ENCODE measurements at places on chromosomes 16 and 17.
A peak's percentile ranks its signal among the peaks of the same experiment; 100 is the strongest.

DNA sequence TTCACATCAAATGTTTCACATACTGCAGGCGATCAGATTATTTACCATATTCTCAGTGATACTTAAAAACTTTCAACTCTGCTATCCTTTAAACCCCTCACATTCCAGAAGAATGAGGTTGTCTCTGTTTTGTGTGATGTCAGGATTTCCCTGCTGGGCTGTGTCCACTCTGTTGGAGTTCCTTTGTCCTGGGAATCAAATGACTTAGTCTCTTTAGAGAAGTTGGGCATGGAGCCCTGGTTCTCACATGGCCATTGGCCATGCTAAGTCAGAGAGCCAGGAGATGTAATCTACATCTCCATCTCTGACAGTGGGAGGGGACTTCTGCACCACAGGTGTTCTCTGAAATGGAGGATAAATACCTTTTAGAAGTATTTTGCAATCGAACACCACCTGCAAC, 205.1 kb upstream of the MAF start:
- DNase-seq = peak; percentile 6

DNA sequence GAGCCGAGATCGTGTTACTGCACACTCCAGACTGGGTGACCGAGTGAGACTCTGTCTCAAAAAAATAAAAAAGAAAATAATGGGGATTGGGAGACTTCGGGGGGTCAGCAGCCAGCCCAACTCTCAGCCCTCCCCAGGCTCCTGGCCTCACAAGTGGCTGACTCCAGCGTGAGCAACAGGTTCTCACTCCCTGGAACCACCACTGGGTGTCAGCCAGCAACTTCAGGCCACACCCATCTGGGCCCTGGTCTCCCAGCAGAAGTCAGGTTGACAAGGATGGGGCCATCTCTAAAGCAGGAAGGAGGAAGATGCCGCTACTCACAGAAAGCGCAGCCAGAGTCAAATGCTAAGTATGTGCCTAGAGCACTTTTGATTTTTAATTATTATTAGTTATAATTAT, 139.4 kb downstream of the C16orf78 start:
- DNase-seq = no peak

- no peak for DNase-seq
Measured at GRCh38 chr17:45005700-45006099, 37.6 kb upstream of the C1QL1 start.

GRCh38 chr17:43515656-43516055, 30.5 kb downstream of the ETV4 start:
- DNase-seq = no peak

DNA sequence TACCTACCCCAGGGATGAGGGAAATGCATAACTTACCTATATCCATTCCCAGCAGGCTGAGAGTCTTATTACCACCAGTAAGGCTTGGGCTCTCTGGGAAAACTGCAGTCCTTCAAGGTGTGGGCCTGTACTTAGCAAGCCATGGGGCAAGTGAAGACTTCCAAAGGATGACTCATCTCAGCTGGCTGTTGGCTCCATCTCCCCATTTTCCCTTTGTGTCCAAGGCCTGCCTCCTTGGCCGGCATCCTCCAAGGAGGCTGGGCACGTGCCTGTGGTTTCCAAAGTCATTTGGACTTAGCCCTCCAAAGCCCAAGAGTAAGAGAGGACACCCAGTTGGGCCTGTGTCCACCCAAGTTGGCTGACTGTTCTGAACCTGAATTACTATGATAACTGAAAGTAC, 89.8 kb downstream of the TMEM100 start:
- no peak for DNase-seq

GRCh38 chr16:20317117-20317516, 10.2 kb downstream of the GP2 start:
- DNase-seq = no peak

- no peak for DNase-seq
Measured at GRCh38 chr17:35766903-35767510, 6.3 kb downstream of the C17orf50 start.

DNA sequence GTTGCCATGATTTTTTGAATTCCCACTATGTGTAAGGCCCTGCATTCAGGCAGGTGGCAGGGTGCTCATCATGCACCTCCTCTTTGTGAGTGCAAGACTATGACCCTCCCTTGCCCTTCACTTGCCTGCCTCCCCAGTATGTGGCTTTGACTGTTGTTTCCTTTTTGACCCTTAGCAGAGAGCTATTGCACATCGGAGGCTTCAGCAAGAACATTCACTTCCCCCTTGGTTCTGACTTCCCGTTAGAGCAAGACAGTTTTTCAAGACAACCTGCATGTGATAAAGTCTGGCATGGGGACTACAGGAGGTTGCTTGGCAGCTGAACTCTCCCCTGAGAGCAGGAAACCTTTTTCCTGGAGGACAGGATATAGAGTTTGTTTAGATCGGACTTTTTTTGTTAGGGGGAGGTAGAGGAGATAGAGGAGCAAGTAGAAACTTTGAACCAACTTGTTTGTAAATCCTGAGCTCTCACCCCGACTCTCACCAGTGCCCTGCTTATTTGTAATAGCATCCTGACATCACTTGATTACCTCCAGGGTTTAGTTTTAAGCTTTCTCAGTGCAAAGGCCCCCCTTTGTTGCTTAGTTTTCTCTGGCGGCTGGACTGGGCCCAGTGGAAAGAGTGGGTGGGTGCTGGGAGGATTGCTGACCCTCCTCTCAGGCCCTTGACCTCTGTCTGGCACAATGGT, 34.3 kb downstream of the LIMD2 start:
- no peak for DNase-seq

DNA sequence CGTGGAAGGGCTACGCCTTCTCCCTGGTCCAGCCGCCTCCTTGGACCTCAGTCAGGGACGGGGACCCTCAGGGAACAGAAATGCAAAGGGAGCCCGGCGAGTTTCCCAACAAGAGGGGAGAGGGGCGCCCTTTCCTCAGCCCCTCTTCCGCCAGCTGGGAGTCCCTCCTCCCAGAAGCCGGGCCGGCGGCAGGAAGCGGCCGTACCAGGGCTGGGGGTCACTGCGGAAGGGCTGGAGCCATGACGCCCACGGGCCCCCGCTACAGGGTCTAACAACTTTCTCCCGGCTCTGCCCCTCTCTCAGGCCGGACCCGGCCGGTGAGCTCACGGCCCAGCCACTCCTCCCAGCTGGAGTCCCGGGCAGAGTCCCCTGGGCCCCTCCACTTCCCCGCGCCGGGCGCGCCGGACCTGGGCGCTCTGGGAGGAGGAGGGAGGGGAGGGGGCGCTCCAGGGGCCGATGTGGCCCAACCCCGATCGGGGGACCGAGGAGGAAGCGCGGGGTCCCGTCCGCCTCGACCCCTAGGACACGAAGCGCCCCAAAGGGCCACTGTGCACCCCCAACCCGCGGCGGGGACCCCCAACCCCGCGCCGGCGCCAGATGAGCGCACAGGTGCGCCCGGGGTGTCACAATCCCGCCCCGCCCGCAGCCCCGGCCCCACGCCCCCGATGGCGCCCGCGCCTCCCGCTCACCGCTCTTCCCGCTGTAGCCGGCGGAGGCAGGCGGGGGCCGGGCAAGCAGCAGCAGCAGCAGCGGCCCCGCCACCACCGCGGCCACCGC, 578 bp downstream of the PGAP6 start:
- DNase-seq = no peak

DNA sequence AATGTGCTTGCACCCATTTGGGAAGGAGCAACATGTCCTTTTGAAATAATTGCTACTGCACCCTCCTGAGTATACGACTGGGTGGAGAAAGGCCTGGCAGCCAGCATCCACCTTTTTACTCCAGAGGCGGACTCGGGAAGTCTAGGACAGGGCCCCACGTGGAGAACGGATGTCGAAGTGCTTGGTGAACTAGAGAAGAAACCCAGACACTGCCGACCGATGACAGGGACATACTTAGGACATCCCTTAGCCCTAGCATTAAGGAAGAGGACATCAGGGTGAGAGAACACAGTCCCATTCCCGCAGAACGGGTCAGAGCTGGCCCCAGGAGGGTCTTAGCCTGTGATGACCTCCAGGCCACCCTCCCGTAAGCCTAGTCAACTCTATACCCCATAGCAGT, 3.8 kb downstream of the YBX2 start:
- no peak for DNase-seq

DNA sequence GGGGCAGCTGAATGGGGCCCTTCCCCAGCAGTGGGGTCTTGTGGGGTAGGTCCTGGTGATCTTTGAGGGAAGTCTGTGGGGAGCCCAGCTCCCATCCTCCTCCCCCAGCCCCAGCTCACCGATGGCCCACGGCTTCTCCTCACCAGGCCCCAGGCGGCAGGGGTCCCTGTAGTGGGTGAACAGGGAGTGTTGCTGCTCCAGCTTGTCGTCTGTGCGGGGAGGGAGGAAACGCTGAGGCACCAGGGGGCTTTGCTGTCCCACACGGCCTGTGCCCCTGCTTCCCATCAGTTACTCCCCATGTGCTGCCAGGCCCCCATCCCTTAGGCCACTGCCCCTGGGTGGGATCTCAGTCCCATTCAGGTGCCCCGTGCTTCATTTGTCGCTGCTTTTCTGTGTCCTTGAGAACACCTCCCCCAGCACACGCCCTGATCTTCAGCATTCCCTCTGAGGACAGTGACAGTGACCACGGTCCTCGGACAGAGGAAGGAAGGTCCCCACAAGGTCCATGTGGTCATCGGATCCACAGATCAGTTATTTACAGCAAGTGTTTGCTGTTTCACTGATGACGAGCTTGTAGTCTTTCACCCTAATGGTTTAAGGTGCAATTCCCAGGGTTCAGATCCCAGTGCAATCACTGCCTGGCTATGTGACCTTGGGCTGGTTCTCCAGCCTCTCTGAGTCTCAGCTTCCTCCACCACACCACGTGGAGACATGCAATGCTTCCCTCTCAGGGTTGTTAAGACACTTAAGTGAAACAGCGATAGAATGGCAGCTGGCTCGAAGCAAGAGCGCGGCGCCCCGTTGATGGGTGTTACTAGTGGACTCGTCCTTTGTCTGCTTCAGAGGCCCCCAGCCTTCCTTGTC, 53.1 kb downstream of the PRMT7 start:
- no peak for DNase-seq

- peak; percentile 60 for DNase-seq
Measured at GRCh38 chr17:77281122-77281903, 140.5 kb downstream of the SEC14L1 start.

DNA sequence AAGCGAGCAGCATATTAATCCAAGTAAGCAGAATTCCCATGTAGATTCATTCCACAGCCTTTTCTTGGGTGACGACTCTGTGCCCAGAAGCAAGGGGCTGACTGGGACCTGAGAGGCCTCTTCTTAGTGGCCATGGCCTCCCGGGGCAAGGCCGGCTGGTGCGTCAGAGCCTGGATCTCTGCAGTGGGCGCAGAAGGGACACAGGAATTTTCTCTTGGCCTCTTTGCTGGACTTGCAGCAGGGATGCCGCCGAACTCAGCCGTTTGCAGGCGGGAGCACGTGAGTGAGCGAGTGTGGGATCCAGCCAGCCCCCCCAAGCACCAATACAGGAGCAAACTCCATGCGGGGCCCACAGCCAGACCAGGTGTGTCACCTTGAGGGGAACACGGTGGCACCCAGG, 151.8 kb downstream of the RPTOR start:
- no peak for DNase-seq

- DNase-seq = peak; percentile 24
Measured at GRCh38 chr16:1771864-1772361, 570 bp upstream of the NME3 start.

DNA sequence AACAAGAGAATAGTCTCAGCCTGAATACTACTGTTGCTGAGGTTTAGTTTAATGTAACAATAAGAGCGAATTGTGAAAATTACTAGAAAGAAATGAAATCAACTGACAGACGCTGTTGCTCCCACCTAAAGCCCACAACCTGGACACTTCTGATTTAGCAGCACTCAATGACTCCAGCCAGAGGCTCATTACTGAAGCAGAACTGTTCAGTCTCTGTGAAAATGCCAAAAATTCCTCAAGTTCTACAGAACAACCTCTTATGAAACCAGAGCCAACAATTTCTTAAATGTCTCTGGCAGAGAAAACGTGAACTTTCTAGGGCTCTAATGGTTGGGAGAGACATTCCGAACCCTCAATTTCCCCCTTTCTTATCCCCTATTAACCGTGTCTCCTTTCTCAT, 9.9 kb downstream of the PSME3IP1 start:
- DNase-seq = no peak

DNA sequence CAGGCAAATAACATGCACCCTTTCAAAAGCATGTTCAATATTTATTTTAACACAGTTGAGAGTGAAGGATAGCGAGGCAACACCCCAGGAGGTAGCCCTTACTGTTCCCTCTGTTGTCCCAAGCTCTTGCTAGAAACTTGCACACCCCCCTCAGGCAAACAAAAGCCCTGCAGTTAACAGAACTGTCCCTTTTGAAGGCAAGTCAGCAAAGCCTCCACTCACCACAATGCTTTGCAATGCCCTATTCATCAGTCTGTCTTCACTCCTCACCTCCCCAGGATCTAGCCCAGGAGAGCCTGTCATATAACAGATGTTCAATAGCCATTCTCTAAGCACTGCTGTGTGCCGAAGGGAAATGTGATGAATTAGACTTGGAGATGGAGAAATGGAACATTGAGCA, 3.5 kb upstream of the CNEP1R1 start:
- peak; percentile 24 for DNase-seq

DNA sequence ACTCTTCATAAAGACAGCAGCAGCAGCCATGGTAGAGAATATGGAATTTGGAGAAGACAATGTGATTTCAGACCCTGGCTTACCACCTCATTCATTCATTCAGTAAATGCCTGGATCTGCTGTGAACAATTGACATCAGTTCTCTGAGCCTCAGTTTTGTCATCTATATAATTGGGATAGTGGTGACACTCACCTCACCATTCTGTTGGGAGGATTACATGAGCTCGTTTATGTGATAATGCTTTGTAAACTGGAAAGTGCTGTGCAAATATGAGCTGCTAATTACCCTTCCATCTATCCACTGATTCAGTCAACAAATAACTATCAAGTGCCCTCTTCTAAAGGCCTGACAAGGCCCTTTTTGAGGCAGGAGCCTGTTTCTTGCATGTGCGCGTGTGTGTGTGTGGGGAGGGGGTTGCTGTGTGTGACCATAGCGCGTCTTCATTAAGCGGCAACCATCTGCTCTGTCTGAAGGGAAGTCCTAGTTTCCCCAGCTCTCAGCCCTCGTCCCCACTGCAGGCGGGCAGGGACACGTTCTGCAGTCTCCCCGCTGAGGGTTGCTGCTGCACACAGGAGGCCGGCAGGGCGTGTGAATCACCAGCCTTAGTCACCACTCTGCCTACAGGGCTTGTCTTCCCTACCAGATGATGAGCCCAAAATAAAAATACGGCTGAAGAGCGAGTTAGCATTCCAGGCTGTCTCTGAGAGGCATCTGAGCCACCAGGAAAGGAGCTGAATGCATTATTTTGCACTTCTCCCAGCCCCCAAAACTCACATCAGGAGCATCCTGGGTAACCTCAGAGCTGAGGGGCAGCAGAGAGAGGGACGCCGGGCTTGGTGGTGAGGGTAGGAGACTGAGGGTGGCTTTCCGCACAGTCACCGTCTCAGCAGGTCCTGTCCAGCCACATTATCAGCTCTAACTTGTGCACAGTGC, 19.9 kb downstream of the ARL4D start:
- DNase-seq = no peak

DNA sequence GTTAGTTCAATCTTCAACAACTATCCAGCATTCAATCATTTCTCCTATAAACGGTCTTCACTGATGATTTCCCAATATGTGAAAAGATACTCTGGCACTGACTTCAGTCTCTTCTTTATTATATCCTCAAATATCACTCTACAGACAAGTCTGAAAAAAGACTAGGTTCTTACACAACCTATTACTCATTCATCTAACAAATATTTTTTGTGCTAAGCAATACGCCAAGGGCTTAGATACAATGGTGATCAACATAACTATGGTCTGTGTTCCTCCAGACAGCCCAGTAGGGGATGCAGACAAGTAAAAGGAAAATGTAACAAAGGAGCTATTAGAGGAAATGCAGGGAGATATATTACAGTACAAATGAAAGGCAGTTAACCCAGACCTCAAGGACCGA, 63.9 kb downstream of the MYO1D start:
- DNase-seq = no peak

- no peak for DNase-seq
Measured at GRCh38 chr16:2158262-2158638, 2.7 kb downstream of the TRAF7 start.

All from neuronal stem cell (in vitro differentiated cells).